Stimulated activated CD4-positive, alpha-beta T cell treated with anti-CD3 and anti-CD28 coated beads, Interleukin-1b, Interleukin-23, amount 100 ng/mL, for 1 hour (primary cell): ENCODE measurements at places on chromosomes 12 and 14.

GRCh38 chr12:63129927-63130326 is 21.1 kb downstream of the AVPR1A start:
- DNase-seq = no peak

- DNase-seq = no peak
Measured at GRCh38 chr12:7282844-7283243, 21.0 kb upstream of the ACSM4 start.

GRCh38 chr12:97552410-97553121 is 90.0 kb downstream of the RMST start:
- no peak for DNase-seq

DNA sequence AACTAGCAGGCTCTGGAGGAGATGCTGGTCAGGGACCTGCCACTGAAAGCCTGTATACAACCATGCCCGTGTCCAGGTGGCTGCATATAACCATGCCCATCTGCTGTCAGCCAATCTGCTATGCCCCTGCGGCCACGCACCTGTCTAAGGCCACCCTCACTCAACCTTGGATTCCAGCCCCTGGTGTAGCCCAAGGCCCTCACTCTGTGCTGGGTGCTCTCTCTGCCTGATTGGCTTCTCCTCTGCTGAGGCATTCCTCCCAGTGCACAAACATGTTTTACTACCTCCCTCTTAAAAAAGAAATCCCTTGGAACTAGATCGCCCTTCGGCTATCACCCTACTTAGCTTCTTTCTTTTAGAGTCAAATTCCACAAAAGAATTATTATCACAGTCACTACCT is 45.5 kb downstream of the ZFP36L1 start:
- DNase-seq = no peak

- DNase-seq = no peak
Measured at GRCh38 chr12:124655698-124656516, 88.5 kb upstream of the NCOR2 start.

DNA sequence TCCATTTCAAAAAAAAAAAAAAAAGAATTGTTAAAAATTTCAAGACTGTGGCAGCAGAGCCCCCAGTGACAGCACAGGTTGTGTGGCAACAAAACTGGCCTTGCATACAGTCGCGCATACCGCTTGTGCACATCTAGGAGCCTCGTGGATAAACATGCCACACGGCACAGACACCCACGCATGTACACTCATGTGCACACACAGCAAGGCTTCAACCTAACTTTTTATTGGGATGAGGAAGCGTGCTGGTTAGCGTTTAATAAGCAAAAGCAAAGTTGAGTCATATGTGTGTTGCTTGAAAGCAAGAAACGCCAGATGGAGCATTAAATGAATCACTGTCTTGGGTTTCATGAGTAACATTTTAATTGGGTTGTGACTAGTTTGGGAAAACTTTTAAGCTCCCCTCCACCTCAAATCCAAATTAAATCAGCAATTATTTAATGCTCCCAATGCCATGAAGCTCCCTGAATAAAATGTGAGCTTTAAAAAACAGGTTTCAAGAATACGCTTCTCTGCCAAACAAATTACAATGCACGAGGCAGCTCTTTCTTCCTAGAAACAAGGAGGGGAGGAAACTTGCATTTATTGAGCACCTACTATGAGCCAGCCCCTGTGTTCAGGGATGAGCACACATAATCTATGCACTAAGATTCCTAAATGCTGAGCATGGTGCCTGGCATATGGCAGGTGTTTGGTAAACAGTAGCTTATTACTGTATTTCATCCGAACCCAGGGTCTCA is 35.7 kb upstream of the EML1 start:
- no peak for DNase-seq

DNA sequence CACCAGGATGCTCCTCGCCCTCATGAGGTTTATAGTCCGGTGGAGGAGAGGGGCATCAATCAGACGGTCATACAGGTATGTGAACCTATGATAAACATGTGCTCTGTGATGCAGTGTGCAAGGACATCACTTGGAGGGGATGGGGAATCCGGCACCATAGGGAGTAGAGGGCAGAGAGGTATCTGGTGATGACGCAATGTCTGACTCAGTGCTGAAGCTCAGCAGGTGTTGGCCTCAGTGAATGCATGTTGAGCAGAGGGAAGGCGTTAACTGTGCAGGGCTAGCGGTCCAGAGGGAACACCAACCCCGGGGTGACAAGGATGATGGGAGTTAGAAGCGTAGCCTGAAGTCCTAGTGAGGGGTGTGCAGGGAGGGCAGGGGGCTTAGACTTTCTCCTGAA is 200.9 kb downstream of the TMEM132C start:
- DNase-seq = no peak

GRCh38 chr14:64875350-64875749 is 4.4 kb downstream of the SPTB start:
- DNase-seq = no peak

- no peak for DNase-seq
Measured at GRCh38 chr12:59594943-59595500, 807 bp upstream of the SLC16A7 start.

- DNase-seq = no peak
Measured at GRCh38 chr14:102795060-102795925, 18.0 kb downstream of the TRAF3 start.

- DNase-seq = no peak
Measured at GRCh38 chr12:115273456-115273855, 589.5 kb upstream of the TBX3 start.

GRCh38 chr12:63802012-63802608 is 22.4 kb downstream of the RXYLT1 start:
- no peak for DNase-seq

DNA sequence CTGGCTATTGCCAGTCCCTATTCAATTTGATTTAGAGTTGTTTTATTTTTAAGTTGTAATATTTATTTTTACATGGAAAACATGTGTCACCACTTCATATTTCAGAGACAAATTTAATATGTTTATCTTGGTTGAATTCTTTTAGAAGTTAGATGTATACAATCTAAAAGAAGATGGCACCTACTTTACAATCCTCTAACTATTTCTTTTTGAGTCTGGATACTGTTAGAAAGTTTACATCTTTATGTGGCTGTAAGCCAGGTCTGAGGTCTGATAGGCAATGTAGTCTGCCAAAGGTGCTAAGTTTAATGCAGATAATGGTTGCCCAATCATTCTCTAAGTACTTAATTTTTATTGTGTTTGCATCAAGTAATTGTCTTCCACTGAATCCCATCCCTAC is 7.2 kb upstream of the LMO3 start:
- DNase-seq = no peak

DNA sequence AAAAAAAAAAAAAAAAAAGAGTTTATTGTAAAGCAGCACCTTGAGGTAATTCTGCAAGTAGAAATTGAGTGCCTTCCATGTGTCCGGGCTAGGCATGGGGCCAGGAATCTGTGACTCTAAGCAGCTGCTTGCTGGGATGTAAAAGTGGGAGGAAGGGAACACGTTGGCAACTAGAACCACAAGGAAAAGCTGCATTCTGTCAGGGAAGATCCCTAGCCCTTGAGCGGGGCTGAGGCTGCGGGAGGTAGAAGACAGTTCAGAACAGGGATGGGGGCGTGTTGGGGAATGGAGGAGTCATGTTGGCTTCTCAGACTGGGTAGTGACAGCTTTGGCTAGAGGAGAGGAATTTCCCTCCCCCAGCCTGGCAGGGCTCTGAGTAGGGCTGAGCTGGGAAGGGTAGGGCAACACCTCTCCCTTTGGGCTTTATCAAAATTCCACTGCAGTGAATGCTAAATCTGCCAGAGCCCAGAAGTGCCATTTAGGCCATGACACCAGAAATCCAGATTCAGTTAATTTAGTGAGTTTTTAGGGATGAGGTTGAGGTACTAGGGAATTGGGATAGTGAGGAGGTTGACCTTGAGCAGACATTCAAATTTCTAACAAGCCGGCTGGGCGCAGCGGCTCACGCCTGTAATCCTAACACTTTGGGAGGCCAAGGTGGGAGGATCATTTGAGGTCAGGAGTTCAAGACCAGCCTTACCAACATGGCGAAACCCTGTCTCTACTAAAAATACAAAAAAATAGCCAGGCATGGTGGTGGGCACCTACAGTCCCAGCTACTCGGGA is 3.4 kb upstream of the TRAFD1 start:
- DNase-seq = no peak

DNA sequence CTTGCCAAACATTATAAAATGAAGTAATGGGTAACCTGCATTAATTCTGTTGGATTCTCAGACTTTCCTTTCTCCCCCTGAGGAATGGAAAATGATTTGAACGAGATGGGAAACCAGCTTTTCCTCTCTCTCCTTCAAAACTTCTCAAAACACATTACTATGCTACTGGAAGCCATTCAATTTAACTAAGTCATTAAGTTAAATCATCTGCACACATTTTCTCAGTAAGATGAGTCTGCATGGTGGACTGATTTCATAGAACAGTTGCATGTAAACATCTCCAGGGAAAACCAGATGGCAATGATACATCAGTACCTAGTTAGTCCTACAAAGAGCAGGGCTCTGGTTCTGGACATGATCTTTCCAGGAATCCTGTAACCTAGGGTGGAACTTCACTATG is 59.9 kb downstream of the BMP4 start:
- DNase-seq = no peak

DNA sequence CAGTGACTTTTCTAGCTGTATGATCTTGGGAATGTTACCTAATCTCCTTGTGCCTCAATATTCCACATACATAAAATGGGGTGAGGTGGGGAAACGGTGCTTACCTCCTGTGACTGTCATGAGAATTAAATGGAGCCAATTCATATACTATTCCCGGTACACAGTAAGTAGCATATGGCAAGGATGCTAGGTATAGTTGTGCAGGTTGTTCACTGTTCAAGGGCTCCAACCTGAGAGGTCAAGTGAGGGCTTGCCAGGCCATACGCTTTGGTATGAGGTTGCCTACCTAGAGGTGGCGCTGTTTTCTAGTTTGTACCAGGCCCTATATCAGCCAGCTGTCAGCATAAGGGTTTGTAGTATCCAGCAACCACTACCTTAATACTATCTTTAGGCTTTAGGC is 3.6 kb upstream of the BATF start:
- DNase-seq = no peak

DNA sequence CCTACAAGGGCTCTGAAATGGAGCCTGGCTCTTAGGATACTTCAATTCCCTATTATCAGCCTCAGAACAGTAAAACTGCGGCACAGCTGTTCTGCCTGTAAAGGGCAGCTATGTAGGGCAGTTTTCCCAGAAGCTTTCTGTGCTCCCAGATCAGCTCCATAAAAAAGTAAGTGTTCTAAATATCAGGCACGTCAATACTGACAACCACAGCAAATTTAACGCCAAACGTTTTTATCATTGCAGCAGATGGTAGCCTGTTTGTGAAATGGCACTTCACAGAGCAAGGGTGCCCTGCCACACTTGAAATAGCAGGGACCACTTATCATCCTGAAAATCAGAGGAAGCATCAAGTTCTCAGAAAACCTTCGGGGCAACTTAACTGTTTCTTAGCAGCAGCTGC is 54.8 kb upstream of the PTHLH start:
- no peak for DNase-seq

- no peak for DNase-seq
Measured at GRCh38 chr12:87870061-87870460, 159.1 kb downstream of the C12orf50 start.

GRCh38 chr14:95039993-95040348 is 117.4 kb downstream of the DICER1 start:
- no peak for DNase-seq

DNA sequence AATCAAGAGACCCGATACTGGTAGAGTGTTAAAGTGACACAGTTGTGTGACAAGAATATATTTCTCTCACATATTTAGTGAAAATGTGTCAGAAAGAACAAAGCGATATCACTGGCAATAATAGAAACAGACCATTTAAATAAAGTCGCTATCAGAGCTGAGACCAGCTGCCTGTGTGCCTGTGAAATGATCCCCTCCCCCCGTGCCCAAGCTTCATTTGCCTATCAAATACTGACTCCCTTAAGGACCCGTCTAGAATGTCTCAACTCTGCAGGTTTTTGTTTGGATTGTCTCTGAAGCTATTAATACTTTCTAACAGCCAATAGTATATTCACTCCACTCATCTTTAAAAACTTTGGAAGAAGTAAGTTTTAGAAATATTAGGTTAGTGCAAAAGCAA is 98.9 kb downstream of the EGLN3 start:
- DNase-seq = no peak

- no peak for DNase-seq
Measured at GRCh38 chr12:41966001-41966400, 178.7 kb downstream of the GXYLT1 start.

DNA sequence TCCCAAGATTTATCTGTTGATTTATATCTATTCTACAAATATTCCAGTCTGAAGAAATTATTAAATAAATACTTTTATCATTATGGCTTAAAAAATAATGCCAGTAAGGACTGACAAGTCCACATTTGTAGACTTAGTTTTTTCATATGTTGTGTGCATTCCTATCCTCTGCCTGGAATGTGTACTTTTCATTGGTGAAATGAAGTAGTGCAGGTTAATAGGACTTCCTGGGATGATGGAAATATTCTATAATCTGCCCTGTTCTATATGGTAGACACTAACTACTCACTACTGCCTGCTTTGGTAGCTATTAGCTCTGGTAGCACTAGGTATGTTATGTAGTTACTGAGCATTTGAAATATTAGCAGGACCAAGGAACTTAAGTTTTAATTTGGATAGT is 86.7 kb downstream of the PCNX1 start:
- DNase-seq = no peak

- no peak for DNase-seq
Measured at GRCh38 chr12:63982604-63983295, 138.2 kb downstream of the SRGAP1 start.

DNA sequence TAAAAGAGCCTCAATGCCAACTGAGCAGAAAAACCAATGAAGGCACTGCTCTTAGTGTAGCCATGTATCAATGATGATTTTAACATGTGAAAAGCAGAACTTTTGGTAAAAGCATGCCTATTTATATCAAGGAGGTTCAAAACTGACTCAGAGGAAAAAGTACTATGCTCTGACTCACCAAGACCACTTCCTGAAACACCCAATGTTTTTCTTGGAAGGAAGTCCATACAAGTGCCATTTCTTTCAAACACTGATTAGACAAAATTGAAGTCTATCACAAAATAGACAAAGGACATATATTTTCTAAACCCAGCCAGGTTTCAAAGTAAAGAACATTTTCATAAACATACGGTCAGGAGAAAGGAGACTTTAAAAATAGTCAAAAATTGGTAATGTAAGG is 88.6 kb downstream of the EPS8 start:
- DNase-seq = no peak

- DNase-seq = no peak
Measured at GRCh38 chr14:99794151-99794780, 1.1 kb downstream of the EML1 start.

DNA sequence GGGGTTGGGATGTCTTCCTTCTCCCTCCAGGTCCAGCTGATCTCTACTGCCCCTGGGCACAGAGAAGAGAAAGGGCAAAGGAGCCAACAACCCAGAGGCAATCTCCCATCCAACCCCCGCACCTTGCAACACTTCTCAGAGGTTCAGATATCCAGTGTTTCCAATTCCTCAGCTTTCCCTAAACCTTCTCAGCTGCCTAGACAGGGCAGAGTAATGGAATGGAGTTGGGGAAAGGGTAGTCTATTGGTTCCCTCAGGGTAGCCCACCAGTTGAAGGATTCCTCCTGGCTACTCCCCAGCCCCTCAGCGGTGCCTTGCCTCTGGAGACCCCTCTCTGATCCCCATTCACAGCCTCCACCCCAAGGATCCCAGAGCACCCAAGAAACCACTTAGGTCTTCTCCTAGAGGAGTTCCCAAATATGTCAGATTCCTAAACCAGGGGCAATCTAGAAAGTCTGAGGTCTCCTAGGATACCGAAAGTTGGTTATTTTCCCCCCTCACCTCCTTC is 537 bp downstream of the NFE2 start:
- no peak for DNase-seq

- DNase-seq = no peak
Measured at GRCh38 chr12:52215587-52216031, 17.4 kb upstream of the KRT7 start.

GRCh38 chr12:110102255-110102654 is 21.9 kb upstream of the IFT81 start:
- no peak for DNase-seq
